ENCODE measurements at places on chromosomes 3 and 15. TPM values are rescaled to one million over a fixed set of nuclear protein-coding genes. Genes with fewer than 3 reads are reported as not detected.

- no peak for DNase-seq
Observed at GRCh38 chr15:69704229-69704628, 251.6 kb downstream of the RPLP1 start.

- peak; percentile 46 for DNase-seq
Observed at GRCh38 chr3:135325726-135326235, 530.7 kb downstream of the EPHB1 start.

DNA sequence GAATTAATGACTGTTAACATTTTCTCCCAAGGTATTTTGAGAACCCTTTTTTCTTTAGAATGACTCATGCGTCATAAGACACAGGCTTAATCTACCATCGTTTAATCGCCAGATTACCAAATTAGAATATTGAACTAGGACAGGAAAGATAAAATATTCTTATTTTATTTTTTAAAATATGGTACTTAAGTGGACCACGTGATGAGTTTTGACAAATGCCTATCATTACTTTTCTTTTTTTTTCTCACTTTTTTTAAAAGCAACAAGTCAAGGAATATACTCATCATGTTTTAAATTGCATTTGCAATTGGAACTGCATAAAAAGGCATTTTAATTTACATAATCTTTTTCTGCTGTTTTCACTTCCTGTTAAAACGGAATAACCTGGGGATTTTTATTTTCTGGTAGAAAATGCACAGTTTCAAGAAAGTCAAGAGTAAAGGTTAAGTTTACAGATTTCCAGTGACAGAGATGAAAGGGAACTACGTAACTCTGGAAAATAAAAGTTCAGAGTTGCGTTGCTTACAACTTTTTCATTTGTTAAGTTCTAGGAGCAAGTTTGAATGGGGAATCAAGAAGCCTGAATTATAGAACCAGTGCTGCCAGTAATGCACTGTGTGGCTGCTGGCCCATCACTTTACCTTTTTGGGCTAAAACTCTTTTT lies 23.6 kb downstream of the SIAH2 start:
- DNase-seq: no peak

The NPAP1 gene
- 1.8 TPM for total RNA-seq

DNA sequence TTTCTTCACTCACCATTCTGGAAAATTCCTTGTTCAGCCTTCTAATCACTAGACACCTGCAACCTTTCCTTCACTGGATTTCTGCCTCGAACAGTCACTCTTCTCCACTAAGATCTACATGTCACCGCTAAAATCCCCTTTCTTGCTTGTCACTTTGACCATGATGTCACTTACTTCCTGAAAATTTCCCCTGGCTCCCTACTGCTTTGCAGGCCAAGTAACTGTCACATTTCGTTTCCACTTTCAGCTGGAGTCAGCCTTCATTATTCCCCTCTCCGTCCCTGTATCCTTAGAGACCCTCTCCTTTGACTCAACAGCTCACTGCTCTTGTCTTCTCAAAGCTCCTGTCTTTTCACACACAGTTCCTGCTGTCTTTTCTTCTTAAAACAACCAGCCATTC lies 15.9 kb downstream of the CHL1 start:
- no peak for DNase-seq

DNA sequence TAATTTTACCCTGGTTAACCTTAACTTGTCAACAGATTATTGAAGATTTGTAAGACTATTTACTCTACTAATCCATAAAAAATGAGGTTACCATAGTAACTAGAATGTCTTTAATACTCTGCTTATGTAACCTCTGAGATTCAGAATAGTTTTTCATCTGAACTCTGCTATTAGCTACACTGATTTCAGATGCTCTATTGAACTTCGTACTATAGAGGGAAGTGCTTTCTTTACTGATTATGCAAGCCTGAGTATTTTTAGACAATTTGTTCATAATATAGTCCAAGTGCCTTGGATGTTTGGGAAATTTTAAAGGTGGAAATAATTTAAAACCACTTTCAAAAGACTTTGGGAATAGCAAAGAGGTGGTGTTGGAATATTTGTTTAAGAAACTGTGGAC lies 107.9 kb upstream of the GBE1 start:
- no peak for DNase-seq
